ENCODE measurements at places on chromosomes 16 and 17. TPM values are rescaled to one million over a fixed set of nuclear protein-coding genes. Genes with fewer than 3 reads are reported as not detected.
A peak's percentile ranks its signal among the peaks of the same experiment; 100 is the strongest.

- DNase-seq = no peak
Observed at GRCh38 chr16:27730661-27731210, 180.8 kb downstream of the KATNIP start.

DNA sequence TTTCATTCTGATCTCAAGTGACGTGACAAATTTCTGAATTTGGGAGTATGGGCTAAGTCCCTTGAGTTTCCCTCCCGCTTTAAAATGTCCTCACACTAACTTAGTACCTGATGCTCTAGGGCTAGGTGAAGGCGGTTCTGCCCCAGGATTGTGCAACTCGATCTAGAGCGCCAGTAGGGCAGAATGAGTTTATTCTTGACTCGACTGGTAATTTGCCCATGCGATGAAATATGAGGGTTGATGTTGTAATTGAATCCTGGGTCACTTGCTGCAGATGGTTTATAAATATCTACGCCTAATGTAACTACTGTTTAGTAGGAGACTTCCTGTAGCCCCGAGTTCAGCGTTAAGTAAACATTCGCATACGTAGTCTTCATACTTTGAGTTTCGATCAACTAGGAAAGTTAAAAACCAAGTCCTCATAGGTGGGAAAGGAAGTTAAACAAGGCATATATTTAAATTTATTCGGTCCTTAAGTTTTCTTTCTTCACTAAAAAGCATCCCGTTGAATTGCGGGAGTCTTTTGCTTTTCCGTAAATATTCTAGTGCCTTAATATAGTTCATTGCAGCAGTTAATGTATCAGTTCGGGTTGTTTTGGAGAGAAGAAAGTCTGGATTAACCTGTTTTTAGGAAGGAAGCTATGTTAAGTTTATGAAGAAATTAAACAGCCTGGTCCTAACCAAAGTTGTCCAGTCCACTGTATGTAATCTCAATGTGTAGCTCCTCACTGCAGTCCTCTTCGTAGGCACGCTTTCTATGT, 1.6 kb downstream of the CTCF start:
- peak; percentile 86 for DNase-seq

GRCh38 chr16:2865651-2866050, 7.7 kb upstream of the PRSS22 start:
- no peak for DNase-seq

- peak; percentile 72 for DNase-seq
Observed at GRCh38 chr16:19294156-19294649, 8.7 kb downstream of the CLEC19A start.

DNA sequence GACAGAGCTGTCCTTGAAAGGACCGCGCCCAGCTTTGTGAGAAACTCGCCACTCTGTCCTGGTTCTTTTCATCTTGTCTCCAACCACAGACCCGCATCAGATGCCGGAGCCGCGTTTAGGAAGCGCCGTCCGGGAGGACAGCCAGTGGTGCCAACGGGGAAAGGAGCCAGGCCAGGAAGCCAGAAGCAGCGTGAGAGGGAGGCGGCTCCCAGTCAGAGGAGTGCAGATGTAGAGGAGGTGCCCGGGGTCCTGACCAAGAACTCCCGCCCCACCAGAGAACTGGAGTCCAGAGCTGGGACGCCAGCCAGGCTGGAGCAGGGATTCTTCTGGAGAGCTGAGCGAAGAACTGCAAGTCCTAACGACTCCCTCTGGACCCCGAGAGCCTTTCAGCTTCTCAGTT, 49.3 kb upstream of the TNRC6C start:
- peak; percentile 67 for DNase-seq

- DNase-seq = peak; percentile 83
Observed at GRCh38 chr16:85028685-85029407, 1.3 kb downstream of the KIAA0513 start.

DNA sequence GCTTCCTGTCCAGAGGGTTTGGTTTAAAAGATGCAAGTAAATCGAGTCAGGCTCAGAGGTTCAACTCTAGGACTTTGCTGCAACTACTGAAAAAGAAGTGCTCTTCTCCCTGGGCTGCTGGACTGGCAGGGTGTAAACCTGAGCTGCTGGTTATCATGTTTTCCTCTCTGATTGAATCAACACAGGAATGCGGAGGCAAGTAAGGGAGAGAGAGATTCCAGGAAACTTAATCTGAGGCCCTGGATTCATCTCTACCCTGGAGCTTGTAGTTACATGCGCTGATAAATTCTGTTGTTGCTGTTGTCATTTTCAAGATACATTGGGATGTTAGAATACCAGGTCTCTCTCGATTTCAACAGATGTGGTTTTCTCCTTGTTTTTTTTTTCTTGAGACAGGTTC, 8.2 kb upstream of the HS3ST3A1 start:
- DNase-seq = no peak

DNA sequence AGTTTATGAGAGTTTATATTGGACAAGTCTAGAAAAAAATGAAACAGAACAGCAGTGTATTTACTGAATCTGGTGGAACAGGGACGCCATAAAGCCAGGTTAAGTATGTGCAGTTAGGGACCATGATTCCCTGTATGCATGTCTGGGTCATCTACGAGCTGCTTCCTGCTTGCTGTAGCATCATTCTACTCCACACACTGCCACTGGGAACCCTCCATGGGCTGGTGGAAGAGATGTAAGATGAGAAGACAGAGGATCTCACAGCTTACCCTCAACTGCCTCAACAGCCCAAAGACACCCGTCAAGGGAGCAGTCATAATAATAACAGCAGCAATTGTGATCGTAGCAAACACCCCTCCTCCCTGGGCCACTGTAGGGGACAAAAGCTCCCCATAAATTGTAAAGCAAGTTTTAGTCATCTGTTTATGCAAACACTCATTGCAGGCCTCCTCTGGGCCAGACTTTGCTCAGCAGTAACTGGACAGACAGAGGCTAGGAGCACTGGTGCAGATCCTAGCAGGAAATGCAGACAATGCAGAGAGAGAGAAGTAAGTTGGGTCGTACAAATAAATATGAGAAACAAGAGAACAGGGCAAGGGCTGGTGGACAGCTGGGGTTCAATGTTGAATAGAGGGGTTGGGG, 188.0 kb downstream of the SOX9 start:
- DNase-seq = no peak

DNA sequence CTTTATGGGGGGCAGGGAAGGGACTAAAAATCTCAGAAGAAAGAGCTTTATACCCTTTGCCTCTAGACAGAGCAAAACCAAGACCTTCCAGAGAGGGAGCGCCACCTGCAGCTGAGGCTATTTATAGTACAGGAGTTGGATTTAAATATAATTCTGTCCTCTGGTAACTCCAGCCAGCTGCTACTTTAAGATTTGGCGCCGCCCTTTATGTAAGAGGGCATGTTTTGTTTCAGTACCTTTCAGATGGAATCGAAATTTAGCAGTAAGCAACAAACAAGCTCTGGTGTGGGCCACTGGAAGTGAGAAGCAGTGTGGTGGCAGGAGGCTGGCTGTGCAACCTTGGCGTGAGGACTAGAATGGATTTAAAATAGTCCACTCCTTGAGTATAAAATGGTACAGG, 5.2 kb upstream of the GUCY2D start:
- DNase-seq = peak; percentile 64

DNA sequence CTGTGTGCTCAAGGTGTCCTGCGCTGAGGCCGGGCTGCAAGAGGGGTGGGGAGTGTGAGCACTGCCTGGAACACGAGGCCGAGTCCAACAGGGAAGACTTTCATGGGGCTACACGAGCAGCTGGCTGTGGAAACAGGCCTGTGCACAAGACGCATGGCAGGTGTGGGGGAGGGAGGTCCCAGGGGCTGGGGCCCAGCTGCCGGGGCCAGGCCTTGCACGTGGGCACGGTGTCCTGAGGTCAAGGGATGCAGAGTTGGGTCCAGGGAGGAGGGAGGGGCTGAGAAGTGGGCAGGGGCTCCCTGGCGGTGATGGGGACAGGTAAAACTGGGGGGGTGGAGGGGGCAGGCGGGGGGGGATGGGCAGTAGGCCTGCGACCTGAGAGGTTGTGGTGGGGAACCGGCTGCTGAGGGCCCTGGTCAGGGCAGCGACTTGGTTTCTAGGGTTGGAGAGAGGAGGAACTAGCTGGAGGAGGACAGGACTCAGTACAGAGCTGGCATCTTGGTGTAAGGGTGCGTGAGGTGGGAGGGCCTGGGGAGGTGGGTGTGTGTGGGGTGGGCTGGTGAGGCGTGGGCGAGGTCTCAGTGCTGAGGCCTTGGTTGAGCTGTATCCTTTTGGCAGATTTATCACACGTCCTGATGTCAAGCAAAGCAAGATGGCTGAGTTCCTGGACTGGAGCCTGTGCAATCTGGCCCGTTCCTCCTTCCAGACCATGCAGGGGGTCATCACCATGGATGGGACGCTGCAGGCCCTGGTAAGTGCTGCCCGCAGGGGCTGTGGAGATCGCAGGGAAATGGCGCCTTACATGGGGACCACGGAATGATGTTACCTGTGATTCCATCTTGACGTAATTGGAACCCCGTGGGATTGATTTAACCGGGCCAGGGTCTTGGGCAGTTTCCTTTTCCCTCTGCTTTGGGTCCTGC, 29.4 kb downstream of the TBCD start:
- no peak for DNase-seq

- DNase-seq = peak; percentile 68
Observed at GRCh38 chr17:82838386-82839063, 1.3 kb downstream of the ZNF750 start.

DNA sequence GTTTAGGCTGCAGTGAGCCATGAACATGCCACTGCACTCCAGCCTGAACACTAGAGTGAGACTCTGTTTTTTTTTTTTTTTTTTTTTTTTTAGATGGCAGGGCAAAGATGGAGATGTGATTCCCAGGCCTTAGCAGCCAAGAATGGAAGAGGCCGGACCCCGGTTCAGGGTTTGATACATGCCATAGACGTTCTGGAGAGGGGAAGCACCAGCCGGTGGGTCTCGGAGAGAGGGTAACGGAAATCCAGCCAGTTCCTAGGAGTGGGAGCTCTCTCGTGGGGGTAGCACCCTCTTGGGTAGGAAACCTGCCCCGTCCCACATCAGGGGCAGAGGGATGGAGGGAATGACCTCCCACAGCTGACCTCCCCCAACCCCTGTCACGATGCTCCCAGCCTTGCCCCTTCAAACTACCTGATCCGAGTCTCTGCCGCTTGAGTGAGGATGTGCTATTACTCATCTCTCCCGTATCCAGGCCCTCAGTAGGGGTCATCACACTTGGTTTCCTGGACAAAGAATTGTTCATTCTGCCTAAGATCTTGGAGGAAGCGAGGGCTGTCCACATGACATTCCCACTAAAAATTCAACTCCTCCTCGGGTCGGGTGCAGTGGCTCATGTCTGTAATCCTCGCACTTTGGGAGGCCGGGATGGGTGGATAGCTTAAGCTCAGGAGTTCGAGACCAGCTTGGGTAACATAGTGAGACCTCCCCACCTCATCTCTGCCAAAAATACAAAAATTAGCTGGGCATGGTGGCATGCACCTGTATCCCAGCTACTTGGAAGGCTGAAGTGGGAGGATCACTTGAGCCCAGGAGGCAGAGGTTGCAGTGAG, 47.3 kb downstream of the MIS12 start:
- DNase-seq = no peak

GRCh38 chr17:64174686-64175456, 44.9 kb upstream of the ERN1 start:
- no peak for DNase-seq

DNA sequence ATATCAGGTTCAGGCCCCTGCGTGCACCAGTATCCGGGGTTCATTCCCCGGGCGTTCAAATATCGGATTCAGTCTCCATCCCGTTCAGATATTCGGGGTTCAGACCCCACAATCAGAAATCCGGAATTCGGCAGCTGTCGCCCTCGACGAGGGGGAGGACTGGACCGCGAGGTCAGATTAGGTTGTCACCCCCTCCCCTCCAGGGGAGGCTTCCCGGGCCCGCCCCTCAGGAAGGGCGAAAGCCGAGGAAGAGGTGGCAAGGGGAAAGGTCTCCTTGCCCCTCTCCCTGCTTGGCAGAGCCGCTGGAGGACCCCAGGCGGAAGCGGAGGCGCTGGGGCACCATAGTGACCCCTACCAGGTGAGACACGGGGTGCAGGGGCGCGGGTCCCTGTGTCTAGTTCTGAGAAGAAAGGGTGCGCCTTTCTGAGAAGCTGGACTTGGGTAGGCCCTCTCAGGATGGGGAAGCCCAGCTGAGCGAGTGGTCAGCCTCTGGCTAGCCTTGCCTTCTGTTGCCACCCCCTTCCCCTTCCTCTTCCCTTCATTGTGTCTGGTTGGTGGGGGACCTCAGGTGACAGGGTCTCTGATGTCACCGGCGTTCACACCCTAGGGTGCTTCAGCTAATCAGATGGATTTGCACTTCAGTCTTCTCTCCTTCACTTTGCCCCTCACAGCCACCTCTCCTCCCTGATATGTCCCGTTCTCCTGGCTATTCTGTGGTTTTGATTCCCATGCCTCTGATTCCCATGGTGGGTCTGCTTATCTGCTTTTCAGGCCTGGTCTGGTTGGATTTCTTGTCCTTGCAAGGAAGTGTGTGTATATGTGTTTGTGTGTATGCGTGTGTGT, 844 bp downstream of the TAOK2 start:
- DNase-seq = no peak

The IRX3 gene
- total RNA-seq = 0.27 TPM

The CES1 gene
- total RNA-seq = 34.6 TPM

The ZSWIM7 gene
- 13.0 TPM for total RNA-seq

The CYBA gene
- 85.6 TPM for total RNA-seq

The GFAP gene
- not detected for total RNA-seq

The UNC13D gene
- total RNA-seq = 11.4 TPM

The ASPA gene
- total RNA-seq = 4.6 TPM

The ARHGDIG gene
- total RNA-seq = 3.5 TPM

The MEOX1 gene
- 2.5 TPM for total RNA-seq

The CACNG4 gene
- total RNA-seq = 0.41 TPM
